ENCODE measurements at places on chromosomes 2 and 18. TPM values are rescaled to one million over a fixed set of nuclear protein-coding genes. Genes with fewer than 3 reads are reported as not detected.

The SERPINB2 gene
- total RNA-seq: not detected

The OTX1 gene
- 0.41 TPM for total RNA-seq

The VWA3B gene
- not detected for total RNA-seq

The MC5R gene
- 6.7 TPM for total RNA-seq

The SERPINB10 gene
- total RNA-seq: not detected

The QPCT gene
- total RNA-seq: 21.6 TPM

The PTPRN gene
- 19.3 TPM for total RNA-seq

The ARHGEF4 gene
- 12.2 TPM for total RNA-seq

The C2orf15 gene
- total RNA-seq: 1.0 TPM

The TRIM54 gene
- 0.96 TPM for total RNA-seq

The IMPACT gene
- total RNA-seq: 12.3 TPM

The SLC9A4 gene
- total RNA-seq: 0.84 TPM

DNA sequence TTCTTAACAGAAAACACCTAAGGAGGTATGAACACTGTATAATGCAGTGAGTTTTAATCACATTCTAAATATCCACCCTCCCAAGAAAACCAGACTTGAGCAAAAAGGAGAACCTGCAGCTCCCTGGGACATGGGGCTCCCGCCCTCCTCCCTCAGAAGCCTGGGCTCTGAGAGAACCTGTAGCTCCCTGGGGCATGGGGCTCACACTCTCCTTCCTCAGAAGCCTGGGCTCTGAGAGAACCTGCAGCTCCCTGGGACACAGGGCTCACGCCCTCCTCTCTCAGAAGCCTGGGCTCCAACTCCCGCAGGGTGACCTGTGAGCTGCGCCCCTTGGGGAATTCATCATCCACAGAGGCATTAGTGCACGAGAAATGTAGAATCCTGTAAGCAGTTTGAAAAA, 222.9 kb downstream of the SNTG2 start:
- no peak for DNase-seq

DNA sequence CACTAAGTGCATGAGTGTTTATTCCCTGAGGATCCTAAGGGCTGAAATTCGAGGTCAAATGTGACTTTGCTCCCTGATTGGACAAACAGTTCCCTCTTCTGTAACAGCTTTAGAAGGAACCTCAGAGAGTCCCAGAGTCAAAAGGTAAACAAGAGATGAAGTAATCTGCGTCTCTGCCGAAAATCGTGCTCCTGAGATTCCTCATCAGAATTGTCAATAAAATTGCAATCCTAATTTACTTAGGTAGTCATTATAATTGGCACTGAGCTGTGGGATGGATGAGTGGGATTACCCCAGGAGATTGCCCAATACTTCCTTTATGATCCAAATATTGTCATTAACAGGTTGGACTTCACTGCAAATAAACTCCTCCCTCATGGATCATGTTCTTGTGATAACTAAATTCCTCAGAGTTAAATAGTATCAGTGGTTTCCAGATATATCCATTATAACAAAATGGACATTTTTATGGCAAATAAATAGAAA, 907 bp upstream of the SUCLG1 start:
- no peak for DNase-seq

- DNase-seq: no peak
Observed at GRCh38 chr2:66813976-66814375, 379.1 kb downstream of the MEIS1 start.

- DNase-seq: no peak
Observed at GRCh38 chr2:73588177-73588576, 54.0 kb downstream of the NAT8 start.

DNA sequence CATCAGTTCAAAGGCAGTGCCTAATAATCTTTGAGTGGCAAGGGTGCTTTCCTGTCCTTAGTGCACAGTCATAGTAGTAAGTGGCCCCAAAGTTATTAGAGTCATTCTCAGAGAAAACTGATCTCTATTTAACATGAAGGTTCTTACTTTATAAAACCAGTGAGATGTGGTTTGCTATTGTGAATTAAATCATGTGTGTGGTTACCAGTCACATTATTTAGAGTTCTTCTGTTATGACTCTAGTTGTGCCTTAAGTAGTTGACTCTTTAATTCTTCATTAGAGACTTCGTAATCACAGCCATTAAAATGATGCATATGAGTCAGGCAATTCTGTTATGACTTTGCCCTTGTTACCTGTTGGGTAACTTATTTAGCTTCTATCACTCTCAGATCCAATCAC, 1392.9 kb upstream of the ACVR2A start:
- no peak for DNase-seq

DNA sequence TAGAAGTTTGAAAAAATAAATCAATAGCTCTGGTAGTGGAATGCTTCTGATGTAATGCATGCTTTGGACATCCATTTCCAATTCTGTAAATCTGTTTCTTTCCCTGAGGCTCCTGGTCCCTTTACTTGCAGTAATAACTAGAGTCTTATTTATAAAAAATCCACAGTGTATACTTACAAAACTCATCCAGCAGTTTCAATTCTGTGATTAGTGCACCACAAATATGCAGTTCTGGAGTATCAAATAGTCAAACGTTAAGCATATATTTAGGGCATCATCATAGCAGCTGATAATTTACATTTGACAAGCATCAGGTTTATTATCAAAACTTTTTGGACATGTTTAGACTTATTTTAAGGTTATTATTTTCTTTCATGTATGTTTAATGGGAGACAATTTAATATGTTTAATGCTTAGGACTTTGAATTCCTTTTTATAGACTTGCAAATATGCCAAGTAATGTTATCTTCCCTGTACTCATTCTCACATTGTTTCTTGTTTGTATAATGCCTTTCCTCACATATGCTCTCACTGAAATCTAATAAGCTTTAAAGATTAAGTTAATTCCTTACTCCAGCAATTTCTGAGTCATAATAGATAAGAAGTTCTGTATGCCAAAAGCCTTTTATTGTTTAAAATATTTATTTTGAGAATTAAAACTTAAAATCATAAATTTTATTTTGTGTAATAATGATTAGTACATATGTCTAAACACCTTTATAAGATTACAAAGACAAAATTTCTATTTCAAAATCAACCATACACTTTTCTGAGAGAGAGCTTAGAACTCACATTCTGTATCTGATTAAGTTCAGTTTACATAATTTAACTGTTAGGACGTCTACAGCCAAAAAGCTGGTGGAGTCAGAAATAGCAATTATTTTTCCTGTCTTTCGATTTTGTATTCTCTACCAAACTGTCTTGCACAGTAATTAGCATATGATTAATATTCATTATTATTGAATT, 341.5 kb upstream of the TMEFF2 start:
- DNase-seq: no peak

DNA sequence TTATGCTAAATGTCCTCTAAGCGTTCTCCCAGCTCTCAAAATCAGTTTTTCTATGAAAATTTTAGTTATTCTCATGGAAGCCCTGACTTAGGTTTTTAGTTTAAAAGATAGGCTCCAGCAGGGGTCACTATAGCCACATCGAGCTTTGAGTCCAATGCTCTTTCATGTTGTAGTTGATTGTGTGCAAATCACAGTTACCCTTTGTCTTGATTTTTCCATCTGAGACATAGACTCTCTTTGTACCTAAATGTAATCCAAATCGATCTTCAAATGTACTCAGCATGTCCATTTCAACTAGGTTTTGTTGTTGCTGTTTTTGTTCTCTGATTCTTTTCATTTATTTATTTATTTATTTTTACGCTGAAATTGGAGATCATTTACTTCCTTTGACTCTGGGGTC, 26.4 kb upstream of the MSTN start:
- peak; percentile 69 for DNase-seq

DNA sequence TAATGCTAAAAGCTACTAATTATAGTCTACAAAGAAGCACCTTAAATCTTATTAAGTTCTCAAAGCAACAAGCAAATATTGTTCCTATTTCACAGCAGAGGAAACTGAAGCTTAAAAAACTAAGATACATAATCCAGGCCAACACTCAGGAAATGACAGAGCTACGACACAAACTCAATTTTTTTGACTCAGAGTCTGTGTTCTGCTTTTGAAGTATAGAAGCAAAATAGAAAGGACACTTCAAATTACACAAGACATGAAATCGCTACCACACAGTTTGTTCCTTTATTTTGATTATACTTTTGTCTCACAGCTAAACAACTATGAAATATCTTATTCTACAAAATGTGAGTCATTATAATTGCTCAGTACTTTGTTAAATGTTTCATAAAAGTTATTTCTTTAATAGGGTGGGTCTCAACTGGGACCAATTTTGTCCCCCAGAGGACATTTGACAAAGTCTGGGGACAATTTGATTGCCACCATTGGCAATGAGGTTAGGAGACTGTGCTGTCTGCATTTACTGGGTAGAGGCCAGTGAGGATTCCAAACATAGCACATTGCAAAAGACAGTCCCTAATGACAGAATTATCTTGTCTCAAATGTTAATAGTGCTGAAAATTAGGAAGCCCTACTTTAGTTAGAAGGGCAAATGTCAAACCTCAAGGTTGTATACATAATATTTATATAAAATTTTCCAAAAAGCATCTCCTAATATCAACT, 101.5 kb upstream of the GRB14 start:
- no peak for DNase-seq

- DNase-seq: no peak
Observed at GRCh38 chr2:216653931-216654365, 20.7 kb downstream of the IGFBP2 start.

- DNase-seq: no peak
Observed at GRCh38 chr18:44884431-44884830, 203.7 kb downstream of the SETBP1 start.

- no peak for DNase-seq
Observed at GRCh38 chr2:227349989-227350612, 25.1 kb downstream of the MFF start.

DNA sequence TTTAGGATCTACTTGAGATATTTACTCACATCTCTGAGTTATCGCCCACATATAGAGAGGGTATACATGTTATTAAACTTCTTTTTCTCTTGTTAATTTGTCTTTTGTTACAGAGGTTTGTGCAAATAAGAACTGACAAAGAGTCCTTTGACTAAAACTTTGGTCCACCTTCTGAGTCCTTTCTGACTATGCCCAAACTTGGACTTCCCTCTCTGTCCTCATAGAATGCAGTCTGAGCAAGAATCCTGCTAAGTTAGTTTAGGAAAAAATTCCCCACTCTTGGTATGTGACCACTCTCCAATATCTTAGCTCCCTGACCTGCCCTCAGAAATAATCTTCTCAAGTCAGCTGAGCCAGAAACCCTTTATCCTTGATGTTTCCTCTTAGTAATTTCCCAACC, 257.5 kb upstream of the REG3G start:
- DNase-seq: no peak

- peak; percentile 99 for DNase-seq
Observed at GRCh38 chr2:47771211-47771610, 11.7 kb upstream of the MSH6 start.

GRCh38 chr2:6068429-6068828, 376.2 kb downstream of the SOX11 start:
- no peak for DNase-seq

DNA sequence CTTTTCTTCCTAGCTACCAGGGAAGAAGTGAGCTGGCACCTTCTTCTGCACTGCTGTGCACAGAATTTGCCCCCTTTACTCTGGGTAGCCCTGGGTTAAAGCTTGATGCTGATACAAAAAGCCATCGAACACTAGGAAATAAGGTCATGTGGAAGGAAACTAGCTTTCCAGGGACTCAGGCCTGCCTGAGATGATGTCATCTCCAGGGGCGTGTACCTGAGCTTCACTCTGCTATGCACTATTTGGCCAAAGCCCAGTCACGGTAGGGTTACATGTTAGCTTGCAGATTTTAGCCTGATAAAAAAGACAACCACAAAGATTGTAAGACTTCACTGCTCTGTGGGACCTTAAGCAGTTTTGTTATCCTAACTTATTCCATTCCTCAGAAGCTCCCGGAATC, 20.4 kb downstream of the EDAR start:
- DNase-seq: peak; percentile 26

DNA sequence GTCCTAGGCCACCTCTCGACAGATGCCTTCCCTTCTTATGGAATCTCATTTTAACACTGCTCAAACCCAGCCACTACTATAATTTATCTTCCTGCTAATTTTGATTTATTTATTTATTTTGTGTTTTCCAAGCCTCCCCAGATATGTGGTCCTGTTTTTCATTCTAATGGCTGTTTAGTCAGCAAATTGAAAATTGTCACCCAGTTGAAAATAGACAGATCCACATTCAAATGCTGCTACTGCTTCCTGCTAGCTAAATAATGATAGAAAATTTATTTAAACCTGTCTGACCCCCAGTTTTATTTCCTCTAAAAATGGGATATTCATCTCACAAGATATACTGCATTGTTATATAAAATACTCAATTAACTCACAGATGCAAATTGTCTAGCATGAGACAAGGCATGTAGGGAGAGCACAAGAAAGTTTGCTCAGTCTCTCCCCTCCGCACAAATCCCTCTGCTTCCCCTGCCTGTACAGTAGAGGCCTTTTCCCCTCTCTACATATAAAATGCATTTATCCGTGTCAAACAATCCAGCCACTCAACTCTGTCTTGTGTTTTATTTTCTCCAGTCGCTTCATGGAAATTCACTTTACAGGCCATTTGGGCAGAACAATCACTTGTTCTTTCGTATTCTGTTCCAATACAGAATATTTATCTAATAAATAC, 389.9 kb downstream of the SOX11 start:
- no peak for DNase-seq

DNA sequence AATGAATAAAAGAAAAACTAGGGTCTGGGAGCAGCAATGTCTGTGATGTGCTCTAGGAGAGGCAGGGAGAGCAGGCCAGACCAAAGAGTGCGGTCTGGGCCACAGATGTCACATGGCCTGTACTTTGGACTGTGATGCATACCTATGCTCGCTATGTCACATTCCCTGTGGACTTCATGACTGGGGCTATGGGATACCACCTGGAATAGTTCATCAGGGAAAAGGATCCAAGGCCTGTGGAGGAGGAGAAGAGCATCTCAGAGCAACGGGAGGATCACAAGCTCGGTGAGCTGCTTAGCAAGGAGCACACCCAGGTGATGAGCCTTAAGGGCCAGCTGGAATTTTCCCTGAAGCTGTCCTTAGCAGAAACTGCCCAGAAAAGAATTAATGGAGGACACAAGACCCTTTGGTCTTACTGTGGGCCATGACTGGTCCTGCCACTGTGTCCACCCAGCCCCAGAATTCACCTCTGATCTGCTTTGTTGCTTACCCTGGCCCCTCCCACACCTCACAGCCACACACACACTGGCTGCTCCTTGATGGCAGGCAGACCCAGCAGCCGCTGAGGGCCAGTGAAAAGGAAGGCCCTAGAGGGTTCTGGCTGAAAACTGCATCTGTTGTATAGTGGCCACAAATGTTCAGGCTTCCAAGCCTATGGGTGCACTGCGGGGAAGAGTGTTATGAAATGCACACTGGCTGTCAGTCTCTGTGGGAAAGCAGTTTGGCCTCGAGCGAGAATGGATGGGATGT, 25.3 kb upstream of the GCC2 start:
- DNase-seq: no peak

- DNase-seq: no peak
Observed at GRCh38 chr2:231415029-231415428, 19.5 kb downstream of the B3GNT7 start.

GRCh38 chr2:46493971-46494250, 14.5 kb downstream of the TMEM247 start:
- DNase-seq: no peak

GRCh38 chr18:36176711-36177110, 10.6 kb upstream of the MOCOS start:
- peak; percentile 10 for DNase-seq

All from A172 (cell line).